ENCODE measurements at places on chromosomes 6 and 20.
A peak's percentile ranks its signal among the peaks of the same experiment; 100 is the strongest.

- DNase-seq, result no peak
These were observed 85.7 kb upstream of the NEDD9 start for GRCh38 chr6:11317885-11318771.

DNA sequence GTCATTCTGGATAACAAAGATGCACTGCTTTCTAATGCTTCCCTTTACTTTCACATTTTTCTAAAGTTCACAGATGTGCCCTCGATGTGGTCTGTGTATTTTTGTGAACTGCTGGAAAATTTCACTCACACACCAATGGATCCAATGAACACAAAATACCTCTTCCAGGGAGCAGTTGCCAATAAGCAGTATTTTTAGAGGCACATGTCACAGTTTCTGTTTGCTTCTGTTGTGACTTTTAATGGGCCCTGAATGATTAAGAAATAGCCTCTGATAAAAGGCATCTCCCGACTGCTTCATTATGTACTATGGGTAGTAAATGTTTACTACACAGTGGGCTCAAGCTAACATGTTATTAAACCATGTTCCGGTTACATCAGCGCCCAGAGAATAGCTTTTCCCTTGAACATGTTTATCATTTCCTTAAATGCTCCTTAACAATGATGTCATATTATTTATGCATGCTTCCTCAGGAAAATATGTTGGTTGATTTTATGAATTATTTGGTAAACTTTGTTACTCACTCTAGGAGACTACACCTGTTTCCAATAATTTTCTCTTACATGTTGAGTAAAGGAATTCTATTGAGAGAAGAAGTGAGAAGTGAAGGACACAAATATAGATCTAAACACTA is 188.0 kb downstream of the KCNQ5 start:
- DNase-seq, result no peak

DNA sequence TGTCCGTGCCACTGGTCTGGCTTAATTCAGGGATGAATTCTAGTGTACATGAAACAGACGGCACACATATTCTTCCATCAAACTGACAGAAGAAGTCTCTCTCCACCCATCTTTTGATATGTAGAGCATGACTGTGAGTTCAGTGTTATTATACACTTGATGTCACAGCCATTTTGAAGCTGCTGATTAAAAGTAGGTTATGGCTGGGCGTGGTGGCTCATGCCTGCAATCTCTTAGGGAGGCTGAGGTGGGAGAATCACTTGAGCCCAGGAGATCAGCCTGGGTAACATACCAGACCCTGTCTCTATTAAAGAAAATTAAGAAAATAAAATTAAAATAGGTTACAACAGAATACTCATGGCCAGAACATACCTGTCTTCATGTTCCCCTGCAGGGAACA is 20.7 kb downstream of the C6orf15 start:
- DNase-seq, result no peak

GRCh38 chr6:39953076-39953618 is 18.9 kb upstream of the MOCS1 start:
- DNase-seq, result no peak

DNA sequence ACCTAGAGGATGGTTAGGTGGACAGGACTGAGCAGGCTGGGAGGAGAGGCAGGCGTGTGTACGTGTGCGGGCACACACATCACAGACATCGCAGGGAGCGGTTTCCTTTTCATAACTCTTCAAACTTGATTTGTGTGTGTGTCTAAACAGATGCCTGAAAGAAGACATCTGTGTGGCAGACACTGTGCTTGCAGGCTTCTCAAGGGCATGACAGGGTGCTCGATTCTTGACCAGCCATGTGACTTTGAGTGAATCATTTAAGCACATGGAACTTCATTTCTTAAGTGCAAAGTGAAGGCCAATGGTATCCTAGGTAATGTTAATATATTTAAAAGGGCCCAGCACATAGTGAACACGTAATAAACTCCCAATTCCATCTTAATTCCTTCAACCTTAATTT is 186.5 kb downstream of the SCP2D1 start:
- no peak for DNase-seq

DNA sequence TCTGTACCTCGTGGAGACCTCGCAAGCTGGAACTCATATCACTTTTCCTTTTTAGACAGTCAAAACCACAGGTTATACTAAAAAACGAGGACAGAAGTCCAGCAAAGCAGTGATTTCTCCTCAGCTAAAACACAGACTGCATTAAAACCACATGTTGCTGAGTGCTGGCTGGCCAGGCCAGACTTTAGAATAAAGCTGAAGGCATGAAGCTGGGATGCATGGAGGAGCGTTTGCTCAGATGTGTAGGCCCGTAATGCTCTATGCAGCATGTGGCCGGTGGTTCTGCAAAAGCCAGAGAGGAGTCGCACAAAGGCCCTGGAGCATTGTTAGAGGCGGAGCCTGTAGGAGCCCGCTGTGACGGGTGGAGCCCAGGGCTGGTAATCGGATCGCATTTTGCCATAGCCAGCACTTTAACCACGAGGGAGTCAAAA is 83.6 kb downstream of the SMOC2 start:
- DNase-seq, result peak; percentile 40

DNA sequence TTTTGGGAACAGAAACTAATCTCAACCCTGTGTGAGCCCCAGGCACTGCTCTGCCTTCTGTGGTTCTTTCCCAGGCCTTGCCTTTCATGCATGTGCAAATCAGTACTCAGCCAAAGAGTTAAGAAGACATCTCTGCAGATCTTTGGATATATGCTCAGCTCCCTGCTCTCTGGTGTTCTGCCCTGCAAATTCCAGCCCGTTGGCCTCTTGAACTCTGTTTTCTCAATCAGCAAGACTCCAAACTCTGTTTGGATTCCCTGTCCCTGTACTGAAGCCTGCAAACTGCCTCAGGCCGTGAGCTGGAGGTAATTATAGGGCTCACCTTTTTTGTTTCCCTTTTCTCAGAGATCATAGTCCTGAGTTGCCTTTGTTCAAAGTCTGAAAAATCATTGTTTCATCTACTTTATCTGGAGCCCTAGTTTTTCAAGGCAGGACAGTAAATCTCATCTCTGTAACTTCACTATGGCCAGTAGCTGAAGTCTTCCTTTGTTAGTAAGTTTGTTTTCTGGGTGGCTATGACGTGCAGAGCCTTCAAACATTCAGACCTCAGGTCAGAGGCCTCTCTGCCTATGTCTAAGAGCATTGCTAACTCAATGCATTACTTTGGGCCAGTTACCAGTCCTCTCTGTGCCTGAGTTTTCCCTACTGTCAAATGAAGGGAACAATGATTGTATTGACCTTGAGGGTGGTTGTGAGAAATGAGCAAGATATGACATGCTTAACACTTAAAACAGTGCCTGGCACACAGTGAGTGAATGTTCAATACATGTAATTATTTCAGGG is 15.9 kb upstream of the MDFI start:
- DNase-seq, result no peak

DNA sequence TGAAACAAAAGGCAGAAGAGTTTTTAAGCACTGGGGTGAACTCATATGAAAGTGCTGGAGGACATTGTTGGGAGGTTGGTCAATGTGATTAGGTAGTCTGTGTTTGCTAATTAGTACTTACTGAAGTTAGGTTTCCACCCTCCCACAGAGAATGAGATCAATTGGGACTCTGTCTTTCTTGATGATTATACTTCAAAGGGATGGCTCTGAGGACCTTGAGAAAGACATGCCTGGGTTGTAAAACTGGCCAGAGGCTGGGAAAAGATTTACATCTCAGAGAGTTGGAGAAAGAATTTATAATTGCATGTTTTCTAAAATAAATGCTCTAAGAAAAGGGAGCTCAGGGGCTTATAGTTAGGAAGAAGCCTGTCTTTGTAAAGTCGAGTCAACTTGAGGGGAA is 74.0 kb downstream of the CD109 start:
- DNase-seq, result no peak

DNA sequence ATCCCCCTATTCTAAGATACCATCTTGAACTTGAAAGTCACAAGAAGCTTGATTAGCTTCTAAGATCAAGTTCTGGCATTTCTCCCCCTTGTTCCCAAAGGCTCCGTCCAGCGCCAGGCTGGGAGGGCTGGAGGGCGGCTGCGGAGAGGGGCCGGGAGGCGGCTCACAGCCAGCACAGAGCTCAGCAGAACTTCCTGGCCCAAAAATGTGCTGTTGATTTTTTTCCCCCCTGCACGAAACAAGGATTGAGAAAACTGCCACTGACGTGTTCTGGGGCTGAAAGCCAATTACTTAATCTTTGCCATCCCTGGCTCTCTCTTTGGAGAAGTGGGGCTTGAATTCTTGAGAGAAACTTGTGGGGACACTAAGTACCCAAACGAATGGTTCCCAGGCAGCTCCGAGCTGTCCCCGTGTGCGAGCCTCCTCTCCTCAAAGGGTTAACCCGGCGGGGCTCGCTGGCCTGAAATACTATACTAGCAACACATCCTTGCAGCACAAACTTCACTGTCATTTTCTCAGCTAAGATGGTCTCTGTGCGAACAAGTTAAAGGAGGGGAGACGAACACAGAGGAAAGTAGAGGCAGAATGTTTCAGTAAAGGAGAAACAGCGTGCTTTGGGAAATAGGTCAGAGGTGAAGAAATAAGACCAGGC is 452 bp downstream of the TRAF3IP2 start:
- peak; percentile 59 for DNase-seq

DNA sequence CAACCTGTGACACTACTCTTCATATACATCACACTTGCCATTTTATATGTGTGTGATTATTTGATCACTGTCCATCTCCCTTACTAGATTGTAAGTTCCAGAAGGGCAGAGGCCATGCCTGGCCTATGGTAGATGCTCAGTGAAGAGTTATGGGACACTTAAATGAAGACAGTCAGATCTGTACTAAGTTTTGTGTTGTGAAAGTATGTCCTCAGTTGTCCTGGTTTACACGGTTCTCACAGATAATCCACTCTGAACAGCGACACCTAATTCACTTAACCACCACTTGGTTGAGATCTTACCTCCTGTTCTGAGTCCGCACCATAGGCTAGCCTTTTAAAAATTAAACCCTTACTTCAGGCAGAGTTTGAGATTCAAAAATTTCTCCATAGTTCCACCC is 434.1 kb upstream of the SOX4 start:
- no peak for DNase-seq

DNA sequence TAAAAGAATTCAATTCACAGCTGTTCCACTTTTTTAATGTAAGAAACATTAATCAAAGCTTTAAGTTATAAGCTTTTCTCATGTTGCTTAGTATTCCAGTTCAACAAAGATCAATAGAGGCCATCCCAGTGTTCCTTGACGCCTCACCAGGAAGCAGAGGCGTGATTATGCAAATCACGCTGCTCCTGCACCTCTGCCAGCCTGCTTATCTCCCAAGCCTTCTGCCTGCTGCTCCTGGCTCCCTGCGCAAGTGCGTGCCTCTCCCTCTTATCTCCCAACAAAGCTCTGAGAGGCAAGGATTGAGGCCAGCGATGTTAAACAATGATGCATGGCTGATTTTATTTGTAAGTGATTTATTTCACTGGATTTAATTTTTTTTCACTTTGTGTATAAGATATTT is 42.8 kb downstream of the INSM1 start:
- peak; percentile 28 for DNase-seq

DNA sequence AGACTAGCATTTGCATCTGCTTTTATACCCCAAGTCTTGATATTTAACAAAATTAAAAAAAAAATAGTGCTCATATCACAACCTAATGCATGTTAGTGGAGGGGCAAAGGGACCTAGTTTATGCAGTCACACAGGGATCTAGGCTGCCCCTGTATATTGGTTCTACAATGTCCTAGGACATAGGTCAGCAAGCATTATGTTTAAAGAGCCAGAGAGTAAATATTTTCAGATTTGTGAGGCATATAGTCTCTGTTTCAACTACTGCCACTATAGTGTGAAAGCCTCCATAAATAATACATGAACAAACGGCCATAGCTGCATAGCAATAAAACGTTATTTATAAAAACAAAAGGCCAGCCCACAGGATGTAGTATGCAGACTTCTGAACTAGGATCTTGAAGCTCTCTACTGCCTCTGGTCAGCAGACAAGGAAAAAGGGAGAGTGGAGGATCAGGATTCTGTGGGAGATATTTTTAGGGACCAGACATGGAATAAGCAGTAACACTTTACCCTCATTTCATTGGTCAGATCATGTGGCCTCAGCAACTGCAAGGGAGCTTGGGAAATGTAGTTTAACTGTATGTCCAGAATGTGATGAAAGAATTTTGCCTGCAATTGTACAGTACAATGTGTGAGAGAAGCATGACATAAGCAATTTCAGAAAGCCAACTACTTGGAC is 414.2 kb upstream of the SPTLC3 start:
- peak; percentile 11 for DNase-seq

DNA sequence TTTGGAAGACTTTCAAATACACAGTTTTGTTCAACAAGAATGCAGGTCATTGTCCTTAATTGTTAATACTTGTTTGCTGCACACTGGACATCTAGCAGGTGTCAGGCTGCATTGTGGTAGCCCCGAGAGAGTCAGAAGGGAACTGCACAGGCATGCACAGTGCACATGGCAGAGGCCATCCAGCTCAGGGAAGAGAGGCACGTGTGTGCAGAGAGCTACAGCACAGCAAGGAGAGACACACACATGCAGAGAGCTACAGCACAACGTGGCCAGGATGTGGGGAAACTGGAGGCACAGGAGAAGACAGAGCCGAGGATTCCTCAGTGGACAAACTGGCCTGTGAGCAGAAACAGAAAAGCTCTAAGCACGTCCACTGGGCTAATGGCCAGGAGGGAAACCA is 272.0 kb downstream of the SMOC2 start:
- no peak for DNase-seq

- no peak for DNase-seq
These were observed 182.9 kb downstream of the MCHR2 start for GRCh38 chr6:99810942-99811620.

GRCh38 chr6:38118791-38119365 is 299.4 kb downstream of the ZFAND3 start:
- no peak for DNase-seq

- no peak for DNase-seq
These were observed 76.9 kb downstream of the FIG4 start for GRCh38 chr6:109767961-109768360.

DNA sequence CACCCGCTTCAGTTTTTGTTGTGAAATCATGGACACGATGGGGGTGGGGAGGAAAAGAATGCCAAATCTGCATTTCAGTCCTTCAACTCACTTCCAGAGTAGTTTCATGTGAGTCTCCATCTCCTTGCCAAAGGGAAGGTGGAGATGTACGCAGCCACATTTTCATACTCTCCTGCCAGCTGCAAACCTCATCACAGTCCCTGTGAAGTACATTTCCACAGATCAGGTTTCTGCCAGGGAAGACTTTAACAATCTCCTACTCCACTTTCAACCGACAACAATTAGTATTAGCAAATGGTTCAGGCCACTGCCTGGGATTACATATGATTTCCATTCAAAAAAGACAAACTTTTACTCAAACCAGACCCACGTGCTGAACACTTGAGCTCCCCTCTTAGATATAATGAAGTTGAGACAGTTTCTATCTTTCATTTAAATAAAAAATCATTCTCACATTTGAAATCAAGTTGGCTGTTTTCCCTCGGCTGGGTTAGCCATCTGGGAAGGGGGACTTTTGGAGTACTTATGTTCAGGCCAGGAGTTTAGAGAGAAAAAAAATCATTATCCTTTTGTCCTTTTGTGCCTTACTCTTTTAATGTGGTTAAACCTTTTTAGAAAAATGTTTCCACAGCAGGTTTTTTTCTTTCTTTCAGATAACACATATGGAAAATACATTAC is 51.0 kb upstream of the CEP162 start:
- no peak for DNase-seq

GRCh38 chr6:121436960-121437850 is 1.8 kb downstream of the GJA1 start:
- DNase-seq, result peak; percentile 56
